B cell (primary cell): ENCODE measurements at places on chromosomes 3 and 15. TPM values are rescaled to one million over a fixed set of nuclear protein-coding genes. Genes with fewer than 3 reads are reported as not detected.

UPK1B gene
- total RNA-seq, result not detected in 2 replicates

DNA sequence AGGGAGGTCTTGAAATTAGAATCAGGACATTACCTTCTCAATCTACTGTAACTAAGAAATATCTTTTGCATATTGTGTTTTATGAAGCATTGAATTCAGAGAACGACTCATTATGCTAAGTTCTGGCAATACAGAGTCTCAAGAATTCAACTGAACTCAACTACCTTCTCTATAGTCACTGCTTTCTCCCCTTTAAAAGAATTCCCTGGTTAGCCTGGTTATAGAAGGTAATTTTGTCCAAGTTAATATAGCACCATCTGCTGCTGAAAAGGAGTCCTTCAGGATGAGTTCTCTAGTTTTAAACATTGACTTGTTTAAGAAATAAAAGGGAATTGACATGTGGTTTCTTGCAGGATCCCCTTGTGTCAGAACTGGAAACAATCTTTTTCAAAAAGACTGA, 60.2 kb downstream of the IL16 start:
- DNase-seq, result no peak
- no peaks in the 10 kb centered on the region for H3K36me3 ChIP-seq
- no peak overlapping the region for H3K4me3 ChIP-seq
- no peak overlapping the region for H3K27ac ChIP-seq

- H3K27me3 ChIP-seq, result no peaks in the 10 kb centered on the region
- no peak for DNase-seq
- H3K4me1 ChIP-seq, result no peaks in the 10 kb centered on the region
- no peak overlapping the region for H3K27ac ChIP-seq
- H3K4me3 ChIP-seq, result no peak overlapping the region
These were observed 72.9 kb downstream of the MOBP start for GRCh38 chr3:39540162-39540921.

DNA sequence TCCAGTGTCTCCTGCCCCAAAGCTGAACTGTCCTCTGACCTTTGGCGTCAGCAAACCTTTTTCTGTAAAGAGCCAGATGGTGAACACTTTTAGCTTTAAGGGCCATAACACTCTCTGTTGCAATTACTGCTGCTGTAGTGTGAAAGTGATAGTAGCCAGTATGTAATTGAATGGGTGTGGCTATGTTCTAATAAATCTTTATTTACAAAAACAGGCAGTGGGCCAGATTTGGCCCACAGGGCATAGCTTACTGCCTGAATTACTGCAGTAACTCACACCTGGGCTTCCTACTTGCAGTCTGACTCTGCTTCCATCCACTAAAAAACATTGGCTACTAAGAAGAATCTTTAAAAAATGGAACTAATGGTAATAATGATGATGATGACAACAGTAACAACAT, 68.0 kb upstream of the SLC6A11 start:
- H3K36me3 ChIP-seq, result no peaks in the 10 kb centered on the region
- no peaks in the 10 kb centered on the region for H3K4me1 ChIP-seq
- no peak overlapping the region for H3K27ac ChIP-seq
- peaks cover 8% of the 10 kb centered on the region for H3K27me3 ChIP-seq
- DNase-seq, result no peak
- no peak overlapping the region for H3K4me3 ChIP-seq

- no peak overlapping the region for H3K4me3 ChIP-seq
- H3K27me3 ChIP-seq, result no peaks in the 10 kb centered on the region
- H3K4me1 ChIP-seq, result no peaks in the 10 kb centered on the region
- no peak for DNase-seq
- no peaks in the 10 kb centered on the region for H3K36me3 ChIP-seq
These were observed 30.8 kb upstream of the BHLHE40 start for GRCh38 chr3:4948395-4948794.
